ENCODE measurements at places on chromosomes 12 and 14.

GRCh38 chr12:58206876-58207275 lies 265.5 kb downstream of the ATP23 start:
- DNase-seq = no peak

DNA sequence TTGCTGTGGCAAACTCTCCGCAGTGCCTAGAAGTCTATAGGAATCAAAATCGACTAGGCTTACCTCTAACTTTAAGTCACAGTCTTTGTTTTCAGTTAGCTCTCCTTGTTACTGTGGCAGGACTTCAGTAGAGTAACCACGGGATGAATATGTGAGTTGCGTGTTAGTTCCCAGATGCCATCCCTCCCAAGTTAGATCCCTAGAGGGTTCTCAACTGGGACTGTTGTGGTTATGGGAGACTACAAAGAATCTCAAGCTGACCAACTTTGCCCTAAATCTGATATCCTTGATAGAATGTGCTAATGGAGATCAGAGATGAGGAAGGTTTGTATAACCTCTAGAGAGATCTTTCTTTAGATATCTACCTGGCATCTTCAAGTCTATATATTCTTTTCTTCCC lies 208.1 kb downstream of the AKAP6 start:
- DNase-seq = no peak

GRCh38 chr12:99611599-99611998 lies 36.0 kb upstream of the GARIN6 start:
- DNase-seq = no peak

- DNase-seq = no peak
Observed at GRCh38 chr12:44184499-44185206, 348.8 kb downstream of the TMEM117 start.

- DNase-seq = no peak
Observed at GRCh38 chr14:105019861-105020814, 745 bp downstream of the CDCA4 start.

DNA sequence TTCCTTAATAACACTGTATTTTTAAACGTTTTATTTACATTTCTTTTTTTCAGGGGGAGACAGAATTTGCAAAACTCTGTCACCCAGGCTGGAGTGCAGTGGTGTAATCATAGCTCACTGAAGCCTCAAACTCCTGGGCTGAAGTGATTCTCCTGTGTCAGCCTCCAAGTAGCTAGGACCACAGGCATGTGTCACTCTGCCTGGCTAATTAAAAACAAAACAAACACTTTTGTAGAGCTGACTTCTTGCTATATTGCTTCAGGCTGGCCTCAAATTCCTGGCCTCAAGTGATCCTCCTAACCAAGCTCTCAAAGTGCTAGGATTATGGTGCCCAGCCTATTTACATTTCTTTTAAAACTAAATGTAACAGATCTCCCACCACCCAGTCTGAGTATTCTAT lies 12.7 kb downstream of the CPSF6 start:
- DNase-seq = no peak

- DNase-seq = no peak
Observed at GRCh38 chr12:13094367-13094766, 9.1 kb downstream of the GSG1 start.

DNA sequence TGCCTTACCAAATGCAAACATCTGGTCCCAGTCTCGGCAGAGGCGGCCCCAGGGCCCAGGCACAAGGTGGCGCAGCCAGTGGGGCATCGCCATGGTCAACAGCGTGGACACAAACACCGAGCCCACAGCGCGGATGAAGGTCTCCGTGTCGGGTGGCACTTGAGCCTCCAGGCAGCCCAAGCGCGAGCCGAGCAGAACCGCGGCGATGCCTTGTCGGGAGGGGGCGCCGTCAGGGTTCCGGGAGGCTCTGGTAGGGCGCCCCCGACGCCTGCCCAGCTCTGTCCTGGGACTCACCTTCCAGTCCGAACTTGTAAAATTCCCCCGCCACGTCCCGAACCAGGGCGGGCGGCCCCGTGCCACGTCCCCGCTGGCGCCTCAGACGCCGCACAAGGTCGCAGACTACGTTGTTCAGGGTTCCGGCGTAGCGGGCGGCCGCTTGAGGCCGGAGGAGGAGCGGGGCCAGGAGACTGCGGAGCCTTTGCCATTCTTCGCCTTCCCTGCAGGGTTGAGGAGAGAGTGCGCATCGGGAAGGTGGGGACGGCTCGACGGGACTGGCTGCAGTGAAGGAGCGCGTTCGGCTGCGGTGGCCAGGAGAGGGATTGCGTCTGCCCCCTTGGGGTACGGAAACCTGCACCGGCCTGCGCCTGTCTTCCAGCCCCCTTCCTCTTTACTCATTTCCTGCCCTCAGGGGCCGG lies 1.7 kb downstream of the CYP27B1 start:
- no peak for DNase-seq

DNA sequence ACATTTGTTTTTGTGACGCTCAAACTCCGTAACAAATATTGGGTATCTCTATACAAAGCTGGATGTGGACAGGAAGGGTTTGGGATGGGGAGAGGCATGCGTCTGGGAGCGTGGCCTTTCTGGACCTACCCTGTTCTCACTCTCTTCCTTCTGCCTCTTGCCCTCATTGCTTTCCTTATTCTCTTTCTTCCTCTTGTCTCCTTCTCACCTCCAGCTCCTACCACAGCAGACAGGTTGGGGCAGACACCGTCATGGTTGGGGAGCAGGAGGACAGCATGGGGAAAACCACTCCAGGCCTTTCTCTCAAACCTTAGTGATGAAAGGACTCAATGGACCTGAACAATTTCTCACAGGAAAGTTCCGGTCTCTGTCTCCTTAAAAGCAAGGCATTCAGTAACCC lies 465.3 kb downstream of the RAD51B start:
- no peak for DNase-seq

GRCh38 chr14:61103541-61104339 lies 122.7 kb downstream of the SLC38A6 start:
- DNase-seq = no peak

GRCh38 chr12:98059659-98060343 lies 455.6 kb upstream of the TMPO start:
- no peak for DNase-seq

GRCh38 chr12:93483151-93483807 lies 16.0 kb downstream of the MRPL42 start:
- DNase-seq = no peak

DNA sequence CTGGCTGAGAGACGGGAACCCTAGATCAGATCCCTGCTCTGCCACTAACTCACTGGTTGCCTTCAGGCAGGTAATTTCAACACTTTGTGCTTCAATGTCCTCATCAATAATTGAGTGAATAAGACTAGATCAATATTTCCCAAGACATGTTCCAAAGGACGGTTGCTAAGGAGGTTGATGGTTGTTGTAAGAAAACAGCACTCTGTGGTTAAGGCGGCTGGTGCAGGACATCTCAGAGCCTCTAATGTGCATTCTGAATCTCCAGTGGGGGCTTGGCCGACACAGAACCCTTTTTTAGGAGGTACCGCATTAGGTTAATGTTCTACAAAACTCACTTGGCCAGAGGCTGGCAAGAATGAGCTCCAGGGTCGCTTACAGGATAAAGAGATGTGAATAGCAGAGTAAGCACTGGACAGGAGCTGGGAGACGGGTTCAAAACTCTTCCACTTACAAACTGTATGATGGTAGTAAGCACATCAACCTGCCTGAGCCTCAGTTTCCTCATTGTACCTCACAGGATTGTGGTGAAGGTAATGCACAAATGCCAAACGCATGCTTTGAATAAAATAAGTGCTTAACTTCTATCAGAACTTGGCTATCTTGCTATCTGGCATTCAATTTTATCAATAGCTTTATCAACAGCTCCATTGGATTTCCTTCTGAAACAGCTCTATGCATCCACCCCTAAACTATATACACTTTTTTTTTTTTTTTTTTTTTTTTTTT lies 136.9 kb upstream of the PARP11 start:
- DNase-seq = no peak

GRCh38 chr12:66739940-66740651 lies 61.2 kb upstream of the GRIP1 start:
- no peak for DNase-seq

DNA sequence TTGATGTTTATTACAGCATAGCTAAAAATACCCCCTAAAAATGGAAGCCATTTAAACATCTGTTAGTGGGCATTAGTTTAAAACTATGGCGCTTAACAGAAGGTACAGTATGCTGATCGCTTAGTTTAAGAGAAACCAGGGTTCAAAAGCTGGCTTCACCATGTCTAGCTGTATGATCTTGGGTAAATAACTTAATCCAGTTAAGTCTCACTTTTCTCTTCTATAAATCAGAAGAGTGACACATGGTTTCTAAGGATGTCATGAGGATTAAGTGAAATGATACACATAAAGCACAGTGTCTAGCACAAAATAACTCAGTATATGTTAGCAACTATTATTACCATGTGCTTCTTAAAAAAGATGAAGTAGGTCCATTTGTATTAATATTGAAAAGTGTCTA lies 38.7 kb downstream of the STK38L start:
- no peak for DNase-seq

DNA sequence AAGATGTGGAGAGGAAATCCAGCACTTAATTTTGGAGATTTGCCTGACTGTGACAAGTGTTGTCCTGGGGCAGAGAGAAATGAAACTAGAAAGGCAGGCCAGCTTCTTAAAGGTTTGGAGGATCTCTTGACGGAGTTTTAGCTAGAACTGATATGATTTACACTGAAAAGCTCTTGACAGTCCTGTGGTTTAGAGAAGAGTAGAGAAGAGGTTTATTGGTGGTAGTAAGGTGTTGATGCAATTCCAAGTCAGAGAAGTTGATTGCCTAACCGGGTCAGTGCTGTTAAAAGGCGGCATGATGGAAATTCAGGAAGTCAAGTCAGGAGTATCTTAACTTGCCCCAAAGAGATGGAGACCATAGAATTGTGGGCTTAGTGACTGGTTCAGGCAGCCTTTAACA lies 89.0 kb upstream of the TRAF3 start:
- DNase-seq = no peak

DNA sequence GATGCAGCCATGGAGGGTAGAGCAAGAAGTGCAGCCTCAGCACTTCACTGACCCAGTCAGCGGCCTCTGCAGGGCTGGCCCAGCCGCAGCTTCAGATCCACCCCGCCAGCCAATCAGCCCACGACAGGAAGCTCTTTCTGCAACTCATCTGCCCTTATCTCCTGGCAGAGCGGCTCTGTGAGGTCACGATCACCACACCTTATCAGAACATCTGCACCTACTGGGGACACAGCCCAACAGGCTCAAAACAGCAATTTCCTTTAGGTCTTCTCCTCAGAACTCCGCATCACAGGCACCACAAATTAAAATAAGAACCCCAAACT lies 287.3 kb downstream of the BCL11B start:
- no peak for DNase-seq

- no peak for DNase-seq
Observed at GRCh38 chr12:26009593-26009992, 51.1 kb downstream of the RASSF8 start.

DNA sequence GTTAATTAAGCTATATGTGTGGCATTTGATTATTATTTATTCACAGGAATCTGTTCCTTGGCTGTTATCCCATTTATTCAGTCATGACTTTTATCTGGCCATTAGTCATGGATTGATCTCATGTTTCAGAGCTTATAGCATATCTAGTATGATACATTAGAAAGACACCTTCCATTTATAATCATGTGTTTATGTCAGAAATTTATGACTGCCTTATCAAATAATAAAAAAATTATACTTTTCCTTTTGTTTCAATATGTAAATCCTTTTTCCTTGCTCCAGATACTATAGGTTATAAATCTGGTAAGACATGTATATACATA lies 248.0 kb upstream of the PDE3A start:
- DNase-seq = no peak

GRCh38 chr14:71536015-71536740 lies 396.1 kb upstream of the RGS6 start:
- DNase-seq = no peak

DNA sequence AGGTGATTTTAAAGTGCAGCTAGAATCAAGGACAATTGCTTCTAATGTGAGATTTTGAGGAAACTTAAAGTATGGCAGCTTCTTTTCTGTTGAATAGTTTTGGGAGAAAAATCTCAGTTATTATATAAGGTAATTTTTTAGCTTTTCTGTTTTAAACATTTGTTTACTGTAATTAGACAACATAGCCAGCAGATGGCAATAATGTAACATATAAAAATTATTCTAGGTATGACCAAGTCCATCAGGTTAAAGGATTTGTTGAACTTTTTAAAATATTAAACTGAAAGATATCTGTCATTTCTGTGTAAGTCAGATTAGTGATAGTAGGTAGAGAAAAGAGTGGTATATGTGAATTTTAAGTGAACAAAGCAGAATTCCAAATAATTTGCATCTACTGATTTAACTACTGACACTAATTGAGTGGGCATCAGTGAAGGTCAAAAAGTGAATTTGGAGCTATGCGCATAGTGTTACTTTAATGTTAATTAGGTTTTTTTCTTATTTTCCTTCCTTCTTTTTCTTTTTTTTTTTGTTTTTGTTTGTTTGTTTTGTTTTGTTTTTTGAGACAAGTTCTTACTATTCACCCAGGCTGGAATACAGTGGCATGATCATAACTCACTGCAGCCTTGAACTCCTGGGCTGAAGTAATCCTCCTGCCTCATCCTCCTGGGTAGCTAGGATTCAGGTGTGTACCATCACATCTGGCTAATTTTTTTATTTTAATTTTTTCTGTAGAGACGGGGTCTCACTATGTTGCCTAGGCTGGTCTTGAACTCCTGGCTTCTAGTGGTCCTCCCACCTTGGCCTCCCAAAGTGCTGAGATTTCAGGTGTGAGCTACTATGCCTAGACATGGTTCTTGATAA lies 18.6 kb downstream of the PRORP start:
- no peak for DNase-seq

- DNase-seq = no peak
Observed at GRCh38 chr12:125184213-125184967, 119.2 kb downstream of the AACS start.

DNA sequence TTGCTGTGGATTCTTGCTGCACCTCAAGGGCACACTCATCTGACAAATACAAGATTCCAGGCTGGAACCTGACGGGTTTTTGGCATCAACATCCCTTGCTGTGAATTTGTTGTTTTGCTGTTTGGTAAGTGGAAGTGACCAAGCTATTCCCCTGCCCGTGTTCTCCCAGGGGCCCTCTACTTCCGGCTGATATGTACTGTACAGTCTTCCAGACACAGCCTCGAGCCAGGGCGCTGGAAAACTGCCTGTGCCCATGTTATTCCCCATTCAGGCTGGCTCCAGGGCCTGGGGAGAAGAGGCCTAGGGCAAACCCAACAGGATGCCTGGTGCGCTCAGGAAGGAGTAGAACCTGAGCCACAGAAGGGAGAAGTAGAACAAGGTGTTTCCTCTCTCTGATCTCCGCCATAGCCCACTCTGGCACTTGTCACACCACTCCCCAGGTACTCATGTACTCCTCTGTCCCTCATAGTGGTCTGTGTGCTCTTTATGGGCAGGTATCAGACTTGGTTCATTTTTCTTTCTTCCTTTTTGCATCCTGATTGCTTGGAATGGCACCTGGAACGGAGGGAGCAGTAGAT lies 67.8 kb upstream of the LTA4H start:
- no peak for DNase-seq

Measured in NCI-H1930 (cell line).